Stimulated activated CD8-positive, alpha-beta memory T cell treated with anti-CD3 and anti-CD28 coated beads, Interleukin-7, amount 100 ng/mL, for 1 hour (primary cell): ENCODE measurements at places on chromosomes 2 and 18.

DNA sequence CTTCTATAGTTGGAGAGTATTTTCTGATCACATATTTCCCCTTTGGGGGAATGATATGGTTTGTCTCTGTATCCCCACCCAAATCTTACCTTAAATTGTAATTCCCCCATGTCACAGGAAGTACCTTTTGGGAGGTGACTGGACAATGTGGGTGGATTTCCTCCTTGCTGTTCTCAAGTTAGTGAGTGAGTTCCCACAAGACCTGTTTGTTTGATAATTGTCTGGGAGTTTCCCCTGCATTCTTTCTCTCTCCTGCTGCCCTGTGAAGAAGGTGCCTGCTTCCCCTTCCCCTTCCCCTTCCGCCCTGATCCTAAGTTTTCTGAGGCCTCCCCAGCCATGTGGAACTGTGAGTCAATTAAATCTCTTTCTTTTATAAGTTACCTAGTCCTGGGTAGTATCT is 222.7 kb upstream of the SLC39A10 start:
- no peak for DNase-seq

DNA sequence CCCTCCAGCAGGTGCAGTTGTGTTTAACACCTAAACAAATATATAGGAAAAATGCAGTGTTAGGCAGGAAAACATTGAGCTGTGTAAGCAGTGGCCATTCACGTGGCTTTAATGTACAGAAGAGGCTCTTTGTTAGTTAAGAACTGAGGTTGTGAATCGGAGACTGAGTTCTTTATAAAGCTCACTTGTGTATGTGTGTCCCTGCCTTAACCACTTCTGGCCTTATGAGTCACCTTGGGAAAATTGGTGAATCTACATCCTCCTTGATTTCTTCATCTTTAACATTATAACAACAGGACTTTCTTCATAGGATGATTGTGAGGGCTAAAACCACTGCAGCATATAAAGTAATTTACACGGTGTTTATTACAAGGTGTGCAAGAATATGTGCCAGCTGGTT is 188.4 kb upstream of the TPO start:
- no peak for DNase-seq

DNA sequence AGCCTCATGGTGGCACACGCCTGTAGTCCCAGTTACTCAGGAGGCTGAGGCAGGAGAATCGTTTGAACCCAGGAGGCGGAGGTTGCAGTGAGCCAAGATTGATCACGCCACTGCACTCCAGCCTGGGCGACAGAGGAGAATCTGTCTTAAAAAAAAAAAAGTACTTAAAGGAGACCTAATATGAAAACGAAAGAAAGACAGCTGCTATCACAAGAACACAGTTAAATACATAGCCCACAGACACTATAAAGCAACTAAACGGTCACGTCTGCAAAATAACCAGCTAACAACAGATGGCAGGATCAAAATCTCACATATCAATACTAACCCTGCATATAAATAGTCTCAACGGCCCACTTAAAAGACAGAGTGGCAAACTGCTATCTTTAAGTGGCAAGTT is 43.9 kb upstream of the TACR1 start:
- no peak for DNase-seq

DNA sequence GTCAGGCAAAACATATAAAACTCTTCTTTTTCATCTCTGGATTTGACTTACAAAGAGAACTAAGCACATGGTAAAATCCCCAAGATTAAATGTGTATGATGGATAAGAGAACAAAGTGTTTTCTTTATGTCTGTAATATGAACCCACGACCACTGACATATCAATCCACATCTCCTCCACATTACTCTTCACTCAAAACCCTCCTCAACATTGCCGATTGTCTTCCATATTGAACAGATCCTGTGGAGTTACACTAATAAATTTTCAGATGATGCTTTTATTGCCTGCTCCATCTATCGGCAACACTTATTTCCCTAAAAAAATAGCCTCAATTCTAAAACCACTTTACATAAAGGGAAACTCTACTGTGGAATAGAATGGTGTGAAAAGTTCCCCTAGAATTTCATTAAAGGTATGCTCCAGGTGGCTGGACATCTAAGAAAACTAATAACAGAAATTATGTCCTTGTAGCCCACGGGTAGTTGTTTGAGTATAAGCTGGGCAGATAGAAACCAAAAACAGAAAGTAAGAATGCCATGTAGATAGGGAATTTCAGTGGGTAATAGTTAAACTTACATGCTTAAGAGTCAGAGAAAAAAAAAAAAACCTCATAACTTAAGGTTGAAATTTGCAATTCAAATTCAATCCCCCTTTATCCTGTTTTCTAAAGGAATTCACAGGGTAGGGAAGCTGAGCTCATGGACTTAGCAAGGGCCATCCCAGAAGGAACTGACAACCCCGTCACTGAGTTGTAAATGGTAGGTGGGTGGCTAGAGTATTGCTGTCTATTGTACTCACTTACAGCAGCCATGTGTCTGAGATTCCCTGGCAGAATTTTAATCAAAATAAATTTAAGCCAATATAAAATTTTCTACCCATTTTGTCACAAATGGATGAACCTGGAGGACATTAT is 305.4 kb upstream of the LYPD1 start:
- no peak for DNase-seq

- peak; percentile 4 for DNase-seq
These were observed 26.5 kb upstream of the IGFBP2 start for GRCh38 chr2:216606551-216607276.

GRCh38 chr18:43572163-43572562 is 294.9 kb upstream of the SYT4 start:
- DNase-seq: no peak

DNA sequence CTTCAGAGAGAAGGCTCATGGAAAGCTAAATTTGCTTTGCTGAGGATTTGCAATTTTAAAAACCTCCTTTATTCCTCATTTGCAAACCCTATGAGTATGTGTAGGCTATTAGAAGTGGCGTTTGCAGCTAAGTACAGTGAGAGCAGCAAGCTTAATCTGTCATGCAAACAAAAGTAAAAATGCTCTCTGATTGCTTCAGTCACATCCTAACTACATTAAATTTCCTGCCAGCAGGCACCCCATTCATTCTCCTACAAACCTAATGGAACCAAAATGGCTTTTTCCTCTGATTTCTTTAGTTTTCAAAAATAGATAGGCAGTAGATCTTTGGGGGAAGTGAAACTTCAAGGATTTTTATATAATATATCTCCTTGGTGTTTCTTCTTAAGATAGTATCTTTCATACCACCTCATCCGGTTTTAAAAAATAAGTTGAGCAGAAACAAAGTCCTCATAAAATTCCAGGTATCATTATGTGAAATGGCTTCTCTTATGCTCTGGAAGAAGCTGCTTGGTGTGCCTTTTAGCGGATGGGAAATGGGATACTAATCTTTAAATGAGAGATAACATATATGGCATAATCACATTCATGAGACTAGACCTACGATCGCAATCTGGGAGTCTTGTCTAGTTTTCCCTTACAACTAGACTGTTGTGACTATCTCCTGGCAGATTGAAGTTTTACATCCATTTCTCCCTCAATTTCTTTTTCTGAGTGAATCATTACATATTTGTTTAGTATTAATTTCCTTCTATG is 49.1 kb downstream of the CLIP4 start:
- DNase-seq: no peak

- no peak for DNase-seq
These were observed 11.3 kb downstream of the OSR1 start for GRCh38 chr2:19346983-19347618.

DNA sequence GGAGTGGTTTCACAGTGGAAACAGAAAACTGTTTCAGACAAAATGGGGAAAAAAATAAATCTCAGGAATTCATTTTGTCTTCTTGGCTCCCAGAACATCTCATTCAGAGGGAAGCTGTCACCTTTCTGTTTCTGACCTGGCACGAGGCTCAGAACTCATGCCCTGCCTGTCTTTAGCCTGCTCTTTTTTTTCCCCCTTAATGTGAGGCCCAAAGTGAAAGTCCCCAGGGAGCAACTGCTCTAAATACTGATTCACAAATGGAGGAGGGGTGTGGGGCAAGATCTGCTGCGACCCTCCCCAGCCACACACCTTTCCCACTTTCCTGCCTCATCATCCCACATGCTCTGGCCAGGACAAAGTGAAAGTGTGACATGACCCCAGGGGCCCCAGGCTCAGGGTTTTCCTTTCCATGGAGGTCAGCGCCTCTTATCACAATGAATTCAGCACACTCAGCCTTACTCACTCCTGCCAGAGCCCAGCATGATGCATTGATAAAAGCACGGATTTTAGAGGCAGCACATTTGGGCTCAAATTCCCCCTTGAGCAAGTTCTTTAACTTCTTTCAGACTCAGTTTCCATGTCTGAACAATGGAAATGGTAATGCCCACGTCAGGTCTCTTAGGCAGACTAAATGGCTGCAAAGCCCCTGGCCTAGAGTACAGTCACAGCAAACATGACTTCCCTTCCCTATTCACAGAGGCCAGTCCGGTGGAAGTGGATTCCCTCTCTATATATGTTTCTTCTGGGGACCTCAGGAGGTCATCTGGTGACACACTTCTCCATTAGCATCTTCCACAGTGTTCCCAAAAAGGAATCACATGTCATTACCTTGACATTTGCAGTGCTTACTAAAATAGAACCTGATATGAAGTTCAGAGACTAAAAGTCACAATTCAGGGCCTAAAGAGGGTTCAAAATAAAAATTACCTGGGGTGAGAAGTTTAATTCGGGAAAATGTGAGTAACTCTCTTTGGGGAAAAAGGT is 55.3 kb upstream of the TMEM163 start:
- no peak for DNase-seq

DNA sequence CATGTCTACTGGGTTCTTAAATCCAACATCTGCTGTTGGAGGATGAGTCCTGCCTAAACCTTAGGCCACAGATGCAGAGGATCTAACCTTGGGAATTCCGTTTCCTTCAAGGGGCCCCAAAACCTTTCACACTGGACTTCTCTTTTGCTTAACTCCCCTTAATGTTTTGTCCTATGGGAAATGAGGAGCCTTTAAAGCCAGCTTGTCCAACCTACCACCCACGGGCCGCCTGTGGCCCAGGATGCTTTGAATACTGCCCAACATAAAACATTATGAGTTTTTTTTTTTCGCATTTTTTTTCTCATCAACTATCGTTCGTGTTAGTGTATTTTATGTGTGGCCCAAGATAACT is 157.2 kb upstream of the SLC1A4 start:
- no peak for DNase-seq

DNA sequence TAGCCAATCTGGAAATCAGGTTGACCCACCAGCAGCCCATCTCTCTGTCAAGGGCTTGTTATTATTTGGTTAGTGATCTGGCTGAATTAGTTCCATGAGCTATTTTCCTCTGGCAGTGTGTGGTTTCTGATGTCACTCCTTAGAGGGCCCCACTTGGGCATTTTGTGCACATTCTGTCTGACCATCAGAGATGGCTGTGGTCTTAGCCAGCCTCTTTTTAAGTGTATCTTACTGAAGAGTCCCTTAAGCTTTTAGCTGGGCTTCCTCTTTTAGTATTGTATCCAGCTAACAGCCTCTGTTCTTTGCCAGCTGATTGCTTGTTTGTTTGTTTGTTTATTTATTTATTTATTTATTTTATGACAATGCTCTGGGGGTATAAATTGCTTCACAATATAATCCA is 951.1 kb upstream of the CNTNAP5 start:
- DNase-seq: no peak

GRCh38 chr2:195535911-195536522 is 121.0 kb upstream of the SLC39A10 start:
- peak; percentile 45 for DNase-seq

DNA sequence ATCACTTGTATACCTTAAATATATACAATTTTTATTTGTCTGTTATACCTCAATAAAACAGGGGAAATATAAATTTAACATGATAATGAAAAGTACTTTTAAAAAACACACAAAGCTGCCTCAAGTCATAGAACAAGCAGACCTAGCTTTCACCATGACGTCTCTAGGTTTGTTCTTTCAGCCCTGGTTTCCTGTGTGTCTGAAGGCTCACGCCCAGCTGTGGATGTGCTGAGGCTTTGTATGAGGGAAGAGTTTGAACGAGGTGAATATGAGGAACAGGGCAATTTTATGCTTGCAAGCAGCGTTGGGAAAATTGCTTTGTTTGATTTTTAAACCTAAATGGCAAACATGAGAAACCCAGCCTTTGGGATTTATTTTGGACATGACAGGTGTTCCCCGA is 15.3 kb downstream of the SH3RF3 start:
- DNase-seq: no peak

GRCh38 chr2:98701230-98701629 is 29.7 kb downstream of the MGAT4A start:
- no peak for DNase-seq

GRCh38 chr2:128228894-128229293 is 89.8 kb downstream of the HS6ST1 start:
- DNase-seq: no peak

DNA sequence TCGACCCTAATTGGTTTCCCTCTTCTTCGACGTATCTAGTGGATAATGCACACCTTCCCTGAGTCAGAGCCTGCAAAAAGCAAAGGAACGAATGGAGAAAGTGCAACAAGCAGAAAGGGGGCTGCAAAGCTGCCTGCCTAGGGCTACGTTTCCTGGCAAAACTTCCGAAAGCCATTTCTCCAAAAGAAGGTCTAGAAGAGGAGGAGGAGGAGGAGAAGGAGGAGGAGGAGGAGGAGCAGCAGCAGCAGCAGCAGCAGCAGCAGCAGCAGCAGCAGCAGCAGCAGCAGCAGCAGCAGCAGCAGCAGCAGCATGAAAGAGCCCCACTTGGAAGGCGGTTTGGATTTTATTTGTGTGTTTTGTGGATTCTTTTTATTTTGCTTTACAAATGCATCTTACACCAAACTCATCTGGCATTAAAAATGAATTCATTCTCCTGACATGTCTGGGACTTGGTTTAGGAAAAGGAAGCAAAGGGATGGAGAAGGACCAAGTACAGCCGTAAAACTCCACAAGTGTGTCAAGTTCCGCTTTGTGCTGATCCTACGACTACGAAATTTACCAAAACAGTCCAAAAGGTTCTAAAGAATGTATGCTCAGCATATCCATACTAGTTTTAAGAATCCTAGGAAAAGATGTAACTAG is 2.0 kb downstream of the TCF4 start:
- DNase-seq: no peak

- DNase-seq: no peak
These were observed 14.9 kb upstream of the FTCDNL1 start for GRCh38 chr2:199865905-199866304.

GRCh38 chr2:145715601-145716000 is 1195.7 kb upstream of the ZEB2 start:
- DNase-seq: no peak

- DNase-seq: no peak
These were observed 11.7 kb downstream of the CPS1 start for GRCh38 chr2:210568108-210568507.

GRCh38 chr2:240819858-240820606 is at the start of gene KIF1A:
Gene KIF1A, minus strand, starts transcription at chr2:240820219. Its CDS starts 22,467 bp downstream, at chr2:240797752.
- DNase-seq: no peak

GRCh38 chr2:229728370-229728769 is 14.0 kb upstream of the DNER start:
- DNase-seq: no peak

GRCh38 chr2:44548221-44549098 is 186.7 kb downstream of the CAMKMT start:
- DNase-seq: no peak

DNA sequence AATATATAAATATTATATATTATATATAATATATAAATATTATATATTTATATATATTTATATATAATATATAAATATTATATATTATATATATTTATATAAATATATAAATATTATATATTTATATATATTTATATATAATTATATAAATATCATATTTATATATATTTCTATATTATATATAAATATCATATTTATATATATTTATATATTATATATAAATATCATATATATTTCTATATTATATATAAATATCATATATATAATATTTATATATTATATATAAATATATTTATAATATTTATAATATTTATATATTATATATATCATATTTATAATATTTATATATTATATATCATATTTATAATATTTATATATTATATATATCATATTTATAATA is 321.4 kb downstream of the CDH2 start:
- DNase-seq: no peak
